ENCODE measurements at places on chromosomes 13 and 19.
A peak's percentile ranks its signal among the peaks of the same experiment; 100 is the strongest.

GRCh38 chr19:42028304-42029216 lies 34.5 kb upstream of the ATP1A3 start:
- peak; percentile 13 for DNase-seq

GRCh38 chr19:35030257-35031071 lies at the start of gene SCN1B:
SCN1B (plus strand) TSS chr19:35030470; CDS start chr19:35030821, 351 bp downstream.
- peak; percentile 81 for DNase-seq

- DNase-seq = no peak
Observed at GRCh38 chr19:22620912-22621311, 13.2 kb upstream of the ZNF492 start.

DNA sequence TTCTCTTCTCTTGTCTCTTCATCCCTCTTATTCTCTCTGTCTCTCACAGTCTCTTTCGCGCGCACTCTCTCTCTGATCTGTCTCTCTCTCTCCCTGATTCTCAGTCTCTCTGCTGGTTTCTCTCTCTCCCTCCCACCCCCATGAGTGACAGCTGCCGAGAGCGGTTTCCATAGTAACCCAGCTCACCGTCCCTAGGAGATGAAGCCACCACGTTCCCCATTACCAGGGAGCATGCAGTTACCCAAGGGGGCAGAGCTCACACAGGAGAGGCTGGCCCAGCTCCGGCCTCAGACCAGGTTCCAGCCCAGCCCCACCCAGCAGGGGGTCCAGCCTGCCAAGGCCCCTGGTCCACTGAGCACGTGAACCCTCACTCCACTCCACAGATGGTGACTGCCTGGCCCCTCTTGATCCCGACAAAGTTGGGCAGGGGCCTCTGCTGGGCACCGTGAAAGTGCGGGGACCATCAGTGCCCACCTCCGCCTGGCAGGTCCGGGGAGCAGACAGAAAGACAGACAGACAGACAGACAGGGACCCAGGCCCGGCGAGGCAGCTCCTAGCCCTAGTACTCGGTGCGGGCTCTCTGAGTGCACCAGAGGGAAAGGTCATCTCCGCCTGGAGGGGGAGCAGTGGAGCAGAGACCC lies 50.6 kb downstream of the CELF5 start:
- DNase-seq = peak; percentile 12

DNA sequence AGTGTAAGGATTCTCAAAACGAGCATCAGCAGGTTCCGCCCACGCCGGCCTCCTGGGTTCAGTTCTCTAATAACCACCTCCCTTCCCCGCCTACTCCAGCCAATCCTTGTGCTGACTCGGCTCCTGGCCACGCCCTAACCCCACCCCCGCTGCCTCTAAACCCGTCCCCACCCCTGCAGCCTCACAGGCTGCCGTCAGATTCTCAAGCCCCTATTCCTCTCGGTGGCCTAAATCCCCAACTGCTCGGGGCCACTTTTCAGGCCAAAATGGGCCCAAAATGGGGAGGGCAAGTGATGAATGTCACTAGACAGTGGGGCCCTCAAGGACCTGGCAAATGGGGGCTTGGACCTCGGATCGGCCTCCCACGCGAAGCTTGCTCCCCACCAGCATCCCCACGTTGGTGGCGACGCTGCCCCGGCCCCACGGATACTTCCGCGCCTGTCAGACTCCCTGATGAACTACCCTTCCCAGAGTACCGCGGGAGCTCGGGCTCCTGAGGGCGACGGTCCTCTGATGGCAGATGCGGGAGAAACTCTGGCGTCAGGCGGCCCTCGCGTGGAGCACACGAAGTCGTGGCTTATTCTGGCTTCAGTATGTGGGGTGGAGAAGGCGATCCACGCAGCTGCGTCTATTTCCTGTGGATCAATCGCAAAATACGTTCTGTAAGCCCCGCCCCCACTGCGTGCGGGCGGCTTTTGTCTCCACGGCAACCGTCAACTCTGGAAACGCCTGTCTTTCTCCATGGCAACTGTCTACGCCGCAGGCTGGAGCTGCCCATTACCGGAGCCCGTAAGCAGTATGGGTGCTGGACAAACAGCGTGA lies 24.8 kb downstream of the ZNF473 start:
- peak; percentile 80 for DNase-seq

DNA sequence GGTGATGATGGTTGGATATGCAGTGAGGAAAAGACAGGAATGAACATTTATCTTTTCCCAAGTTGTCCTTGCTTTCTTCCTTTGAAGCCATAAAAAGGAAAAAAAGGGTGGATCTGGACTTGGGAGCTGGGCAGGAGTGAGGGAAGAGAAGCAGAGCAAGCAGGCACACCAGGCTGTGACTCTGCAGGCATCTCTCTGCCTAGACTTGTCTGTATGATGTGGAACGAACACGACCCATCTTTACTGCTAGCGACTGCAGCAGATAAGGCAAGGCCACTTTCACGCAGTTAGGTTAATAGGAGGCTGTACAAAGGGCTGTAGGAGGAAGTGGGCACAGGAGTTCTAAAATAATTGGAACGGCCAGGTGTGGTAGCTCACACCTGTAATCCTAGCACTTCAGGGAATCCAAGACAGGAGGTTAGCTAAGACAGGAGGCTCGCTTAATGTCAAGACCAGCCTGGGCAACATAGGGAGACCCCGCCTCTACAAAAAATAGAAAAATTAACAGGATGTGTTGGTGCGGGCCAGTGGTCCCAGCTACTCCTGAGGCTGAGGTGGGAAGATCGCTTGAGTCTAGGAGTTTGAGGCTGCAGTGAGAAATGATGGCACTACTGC lies 961 bp upstream of the URI1 start:
- DNase-seq = no peak

GRCh38 chr13:58933475-58933874 lies 1230.3 kb downstream of the DIAPH3 start:
- DNase-seq = no peak

GRCh38 chr13:38477676-38478075 lies 128.0 kb downstream of the UFM1 start:
- no peak for DNase-seq

DNA sequence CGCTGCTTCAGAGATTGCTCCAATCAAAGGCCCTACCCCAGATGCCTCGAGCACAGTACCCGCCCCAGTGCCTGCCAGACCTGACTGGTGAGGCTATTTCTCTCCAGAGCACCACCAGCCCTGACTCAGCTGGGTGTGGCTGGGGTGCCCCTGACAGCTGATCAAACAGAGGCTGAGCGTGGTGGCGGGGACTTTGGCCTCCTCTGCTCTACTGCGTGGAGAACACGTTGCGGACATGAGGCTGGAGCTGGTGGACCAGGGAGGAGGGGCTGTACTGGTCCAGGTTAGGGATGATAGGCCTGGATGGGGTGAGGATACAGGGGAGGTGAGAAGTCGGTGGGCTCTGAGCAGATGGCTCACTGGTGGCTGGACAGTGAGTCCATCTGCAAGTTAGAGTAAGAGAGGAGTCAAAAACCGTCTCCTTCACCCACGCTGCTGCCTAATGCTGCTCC lies 3.5 kb upstream of the DOCK6 start:
- DNase-seq = no peak

GRCh38 chr13:93562676-93563075 lies 336.1 kb downstream of the GPC6 start:
- no peak for DNase-seq

- DNase-seq = no peak
Observed at GRCh38 chr19:56597696-56598095, 2.6 kb downstream of the ZNF71 start.

DNA sequence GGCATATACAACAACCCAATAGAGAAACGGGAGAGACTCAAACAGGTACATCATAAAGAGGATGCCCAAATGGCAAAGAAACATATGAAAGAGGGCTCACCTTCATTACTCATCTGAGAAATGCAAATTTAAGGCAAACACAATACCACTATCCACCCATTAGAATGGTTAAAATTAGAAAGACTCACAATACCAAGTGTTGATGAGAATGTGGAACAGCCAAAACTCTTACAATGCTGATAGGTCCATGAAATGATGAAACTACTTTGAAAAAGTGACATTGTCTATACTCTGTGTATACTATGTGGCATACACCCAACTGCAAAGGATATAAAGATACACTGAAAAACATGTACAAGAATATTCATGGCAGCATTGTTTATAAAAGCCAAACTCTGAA lies 96.2 kb upstream of the TSHZ3 start:
- no peak for DNase-seq

DNA sequence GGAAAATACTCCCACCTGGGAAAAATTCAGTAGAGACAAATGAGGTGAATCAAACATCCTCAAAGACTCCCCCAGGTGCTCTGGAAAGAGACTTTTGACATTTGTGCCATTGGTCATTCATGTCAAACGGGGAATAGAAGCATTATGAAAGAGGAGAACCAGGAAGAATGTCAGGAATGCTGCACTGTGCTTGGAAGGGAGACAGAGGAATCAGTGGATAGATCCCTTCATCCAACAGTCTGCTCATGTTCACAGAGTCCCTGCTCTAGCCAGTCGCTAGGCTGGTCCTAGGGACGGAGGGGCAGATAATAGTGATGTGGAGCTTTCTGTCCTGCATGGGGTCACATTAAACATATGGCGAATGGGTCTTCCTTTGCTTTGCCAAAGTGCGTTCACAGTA lies 384.4 kb downstream of the FGF9 start:
- DNase-seq = no peak

GRCh38 chr13:80618781-80619180 lies 277.9 kb upstream of the SPRY2 start:
- no peak for DNase-seq

DNA sequence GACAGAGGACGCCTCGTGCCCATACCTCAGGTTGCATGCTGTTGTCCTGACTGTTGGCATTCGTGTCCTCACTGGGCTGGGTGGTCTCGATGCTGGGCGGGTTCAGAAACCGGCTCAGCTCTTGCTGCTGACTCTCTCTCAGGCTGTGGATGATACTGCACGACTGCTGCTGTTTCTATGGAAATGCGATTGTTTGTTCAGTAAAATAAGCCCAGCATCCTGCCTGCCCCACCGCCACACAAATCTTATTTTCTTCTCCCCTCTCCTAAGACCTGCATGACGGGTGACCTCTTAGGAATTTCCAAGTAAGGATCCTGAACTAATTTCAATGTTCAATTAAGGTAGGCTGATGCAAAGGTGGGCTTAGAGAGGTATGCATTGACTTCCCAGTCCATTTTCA lies 356.5 kb downstream of the NALCN start:
- no peak for DNase-seq

DNA sequence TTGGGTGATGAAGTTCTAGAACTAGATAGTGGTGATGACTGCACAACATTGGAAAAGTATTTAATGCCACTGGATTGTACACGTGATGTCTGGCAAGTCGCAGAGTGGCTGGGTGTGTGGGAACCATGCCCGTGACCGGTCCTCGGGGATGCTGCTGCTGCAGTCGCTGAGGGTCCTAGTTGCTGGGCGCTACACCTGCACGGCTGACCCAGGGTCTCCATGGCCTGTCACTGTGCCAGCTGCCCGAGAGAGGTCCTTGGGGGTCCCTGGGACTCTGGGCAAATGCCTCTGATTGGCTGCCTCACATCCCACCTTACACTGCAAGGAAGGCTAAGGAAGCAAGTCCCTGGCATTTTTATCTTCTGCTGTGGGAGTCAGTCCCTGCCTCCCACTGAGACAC lies 109.1 kb upstream of the PABPC3 start:
- no peak for DNase-seq

DNA sequence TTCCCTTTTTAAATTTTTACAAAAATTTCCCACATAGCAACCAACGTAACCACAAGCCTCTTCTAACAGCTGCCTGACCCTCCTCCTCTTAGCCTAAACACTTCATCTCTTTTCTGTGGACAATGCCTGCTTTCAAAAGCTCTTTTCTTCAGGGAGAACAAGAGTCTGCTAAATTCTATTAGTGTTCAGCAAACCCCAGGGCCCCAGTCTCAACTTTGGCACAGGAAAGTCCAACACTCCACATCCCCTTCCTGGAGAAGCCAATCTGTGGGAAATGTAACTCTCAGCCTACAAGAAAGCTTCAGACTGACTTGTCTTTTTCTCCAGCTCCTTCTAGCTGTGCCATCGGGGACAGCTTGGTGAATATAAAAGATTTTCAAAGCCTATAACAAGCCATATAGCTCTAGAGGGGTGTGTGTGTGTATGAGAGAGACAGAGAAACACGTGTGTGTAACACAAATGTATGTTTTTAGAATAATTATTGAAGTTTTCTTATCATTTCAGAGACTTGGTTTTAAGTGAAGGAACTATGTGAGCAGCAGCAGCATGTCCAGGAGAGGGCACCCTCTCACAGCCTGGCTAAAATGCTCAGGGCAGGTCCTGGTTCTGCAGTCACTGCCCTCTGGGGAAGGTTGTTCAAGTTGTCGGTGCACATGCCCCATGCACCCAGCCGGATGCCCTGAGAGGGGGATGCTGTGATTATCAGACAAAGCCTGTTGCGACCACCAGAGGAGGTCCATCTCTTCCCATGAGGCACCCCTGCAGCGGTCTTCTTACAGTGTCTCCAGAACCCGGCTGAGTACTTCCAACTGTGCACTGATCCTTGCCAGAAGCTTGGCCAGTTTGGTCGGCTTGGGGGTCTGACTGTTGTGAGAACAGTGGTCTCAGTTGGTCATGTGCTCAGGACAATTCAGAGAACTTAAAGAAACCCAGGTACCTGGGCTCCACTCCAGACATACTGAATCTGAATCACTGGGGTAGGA lies 34.4 kb downstream of the CCDC70 start:
- peak; percentile 55 for DNase-seq

Data from suppressor macrophage treated with lipopolysaccharide for 4 hours (primary cell).